AG10803 (cell line): ENCODE measurements at places on chromosomes 12 and 14.

DNA sequence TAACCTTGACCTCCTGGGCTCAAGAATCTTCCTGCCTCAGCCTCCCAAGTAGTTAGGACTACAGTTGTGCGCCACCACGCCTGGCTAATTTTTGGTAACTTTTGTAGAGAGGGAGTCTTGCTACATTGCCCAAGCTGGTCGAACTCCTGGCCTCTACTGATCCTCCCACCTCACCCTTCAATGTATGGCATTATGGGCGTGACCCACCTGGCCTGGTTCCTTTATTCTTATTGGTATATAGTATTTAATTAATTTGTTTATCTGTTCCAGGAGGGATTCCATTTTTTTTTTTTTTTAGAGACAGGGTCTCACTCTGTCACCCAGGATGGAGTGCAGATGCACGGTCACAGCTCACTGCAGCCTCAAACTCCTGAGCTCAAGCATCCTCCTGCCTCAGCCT, 40.9 kb upstream of the EAPP start:
- DNase-seq, result no peak

DNA sequence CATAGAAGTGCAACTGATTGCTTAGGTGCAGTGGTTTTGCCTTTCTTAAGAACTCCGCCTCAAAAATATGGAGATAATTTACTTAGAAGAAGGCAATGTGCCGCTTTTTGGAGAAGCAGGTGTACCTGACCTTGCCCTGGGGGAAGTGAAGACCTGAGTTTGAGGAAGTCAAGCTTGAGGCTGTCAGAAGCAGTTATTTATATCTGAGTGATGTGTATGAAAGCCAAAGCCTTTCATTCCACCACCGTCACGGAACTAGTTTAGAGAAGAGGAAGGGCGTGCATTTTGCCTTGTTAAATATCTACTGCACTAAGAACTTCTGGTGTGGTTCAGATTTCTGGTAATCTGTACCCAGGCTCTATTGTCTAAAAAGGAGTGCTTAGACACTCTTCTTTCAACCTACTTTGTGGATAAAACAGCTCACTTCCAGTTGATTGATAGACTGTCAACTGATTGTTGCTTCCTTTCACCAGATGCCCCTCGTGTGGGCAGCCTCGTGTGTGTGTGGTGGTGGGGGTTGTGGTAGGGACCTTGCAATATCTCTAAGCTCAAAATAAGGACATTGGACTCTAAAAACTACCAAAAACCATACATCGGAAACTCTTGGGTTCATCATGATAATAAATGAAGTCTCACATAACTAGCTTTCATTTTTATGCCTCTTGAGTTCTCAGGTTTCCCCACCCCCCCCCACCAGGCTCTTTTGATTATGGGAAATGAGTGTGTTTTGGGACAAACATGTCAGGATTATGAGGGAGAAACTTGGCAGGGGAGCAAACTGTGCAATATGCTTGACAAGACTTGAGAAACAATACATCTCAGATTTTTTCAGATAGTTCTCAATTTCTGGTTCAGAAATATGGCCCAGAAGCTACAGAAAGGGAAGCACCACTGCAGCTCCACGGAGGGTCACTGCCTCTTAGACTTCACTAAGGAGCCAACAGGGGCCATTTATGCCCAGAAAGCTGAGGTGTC, 78.6 kb downstream of the ARF6 start:
- peak; percentile 59 for DNase-seq

DNA sequence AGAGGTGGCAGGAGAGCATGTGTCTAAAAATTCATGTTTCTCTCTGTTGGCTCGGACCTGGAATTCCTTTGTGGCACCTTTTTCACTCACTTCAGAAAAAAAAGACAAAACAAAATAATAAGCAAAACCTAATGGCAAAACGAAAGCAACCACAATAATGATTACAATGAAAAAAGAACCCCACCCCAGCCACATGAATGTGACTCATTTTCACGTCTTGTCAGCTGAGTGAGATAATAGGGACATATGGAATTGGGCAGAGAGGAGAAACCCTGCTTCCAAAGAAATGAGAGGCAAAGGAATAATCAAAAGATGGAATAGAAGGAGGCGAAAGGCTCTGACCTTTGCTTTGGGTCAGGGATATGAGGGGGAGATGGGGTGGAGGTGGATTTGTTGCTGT, 143.4 kb downstream of the SLC8A3 start:
- peak; percentile 4 for DNase-seq

GRCh38 chr12:53966085-53966384, 6.9 kb upstream of the HOXC11 start:
- no peak for DNase-seq

GRCh38 chr12:30514666-30515065, 181.0 kb downstream of the IPO8 start:
- DNase-seq, result no peak

DNA sequence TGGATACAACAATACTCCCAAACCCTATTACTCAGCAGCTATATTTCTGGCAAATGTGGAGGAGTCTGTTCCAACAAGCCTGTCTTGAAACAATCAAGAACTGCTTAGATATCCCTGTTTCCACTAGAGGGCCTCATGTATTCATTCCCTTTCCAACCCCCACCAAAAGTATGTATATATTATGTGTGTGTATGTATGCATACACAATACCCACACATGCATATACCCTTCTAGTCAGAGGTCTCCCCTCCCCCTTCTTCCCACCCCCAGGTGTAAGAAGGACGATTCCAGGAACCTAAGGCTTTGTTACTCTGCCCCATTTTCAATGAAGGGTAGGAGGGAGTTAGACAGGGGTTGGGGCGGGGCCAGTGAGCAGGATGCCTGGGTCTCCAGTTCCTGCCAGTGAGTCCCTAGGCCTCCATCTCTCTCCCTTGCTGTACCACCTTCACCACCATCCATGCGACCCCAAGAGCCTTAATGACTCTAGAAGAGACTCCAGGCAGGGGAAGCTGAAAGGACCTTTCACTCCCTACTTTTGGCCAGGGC, at the start of gene DGKA:
DGKA (plus strand) TSS at position 392 of the 546 bp plus-strand sequence. CDS start 5,342 bp downstream, outside the sequence.
- peak; percentile 81 for DNase-seq

GRCh38 chr14:54818201-54819133, 84.2 kb downstream of the GCH1 start:
- peak; percentile 77 for DNase-seq

DNA sequence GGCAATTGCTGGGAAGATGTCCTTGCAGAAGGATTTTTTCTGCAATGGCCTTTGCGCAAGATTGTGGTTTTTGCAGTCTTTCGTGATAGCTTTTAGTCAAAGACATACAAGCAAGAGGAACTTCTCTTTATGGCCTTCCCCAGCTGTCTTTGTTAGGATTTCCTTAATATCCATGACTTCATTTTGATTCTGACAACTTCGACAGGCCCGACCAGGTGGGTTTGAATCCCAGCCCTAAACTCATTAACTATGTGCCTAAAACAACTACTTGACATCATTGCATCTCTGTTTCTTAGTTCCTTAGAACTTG, 13.3 kb upstream of the VRK1 start:
- DNase-seq, result peak; percentile 52

DNA sequence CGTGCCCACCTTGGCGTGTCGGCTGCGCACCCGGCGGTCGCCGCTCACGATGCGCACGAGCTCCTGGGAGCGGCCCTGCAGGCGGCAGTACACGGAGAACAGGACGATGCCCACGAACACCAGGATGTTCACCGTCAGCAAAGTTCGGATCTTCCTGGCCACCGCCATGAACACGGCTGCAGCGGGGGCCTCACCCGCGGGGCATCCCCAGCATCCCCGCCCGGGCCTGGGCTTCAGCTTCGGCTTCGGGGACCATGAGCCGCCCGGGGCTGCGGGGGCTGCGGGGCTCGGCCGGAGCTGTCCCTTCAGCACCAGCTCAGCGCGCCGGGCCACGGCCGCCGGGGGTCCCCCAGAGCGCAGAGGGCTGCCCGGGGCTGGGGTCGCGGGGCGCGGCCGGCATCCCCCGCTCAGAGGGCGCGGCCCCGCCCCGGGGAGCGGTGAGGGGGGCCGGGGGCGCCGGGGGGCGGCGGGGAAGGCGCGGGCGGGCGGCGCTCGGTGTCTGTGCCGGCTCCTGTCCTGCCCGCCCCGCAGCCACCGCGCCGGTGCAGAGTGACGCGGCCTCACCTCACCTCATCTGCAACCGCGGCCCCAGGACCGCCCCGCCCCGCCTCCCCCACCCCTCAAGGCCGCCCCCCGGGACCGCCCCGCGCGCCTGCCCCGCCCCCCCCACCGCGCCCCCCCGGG, at the start of gene GALNT9:
GALNT9 (minus strand) TSS at position 554 of the 684 bp plus-strand sequence; CDS start at position 168, 386 bp downstream.
- no peak for DNase-seq

DNA sequence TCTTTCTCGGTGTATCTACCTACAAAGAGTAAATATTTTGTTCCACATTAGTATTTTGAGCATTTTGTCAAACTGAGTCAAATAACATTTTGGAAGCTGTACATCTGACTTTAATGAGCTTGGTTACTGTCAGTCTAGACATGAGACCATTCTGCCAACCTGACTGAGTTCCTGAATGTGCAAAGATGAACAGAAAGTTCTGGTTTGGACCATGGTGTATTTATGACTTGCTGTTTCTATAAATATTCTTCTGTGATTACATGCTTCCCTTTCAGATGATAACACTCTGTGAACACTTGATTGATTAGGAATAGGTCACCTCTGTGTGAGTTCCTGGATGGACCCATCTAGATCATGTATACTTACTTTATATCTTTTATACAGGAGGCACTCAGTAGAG, 827.8 kb downstream of the VRK1 start:
- no peak for DNase-seq

- no peak for DNase-seq
These were observed 176.9 kb downstream of the BTG1 start for GRCh38 chr12:91968777-91969171.

GRCh38 chr12:57240926-57241401, 10.0 kb downstream of the STAC3 start:
- no peak for DNase-seq

DNA sequence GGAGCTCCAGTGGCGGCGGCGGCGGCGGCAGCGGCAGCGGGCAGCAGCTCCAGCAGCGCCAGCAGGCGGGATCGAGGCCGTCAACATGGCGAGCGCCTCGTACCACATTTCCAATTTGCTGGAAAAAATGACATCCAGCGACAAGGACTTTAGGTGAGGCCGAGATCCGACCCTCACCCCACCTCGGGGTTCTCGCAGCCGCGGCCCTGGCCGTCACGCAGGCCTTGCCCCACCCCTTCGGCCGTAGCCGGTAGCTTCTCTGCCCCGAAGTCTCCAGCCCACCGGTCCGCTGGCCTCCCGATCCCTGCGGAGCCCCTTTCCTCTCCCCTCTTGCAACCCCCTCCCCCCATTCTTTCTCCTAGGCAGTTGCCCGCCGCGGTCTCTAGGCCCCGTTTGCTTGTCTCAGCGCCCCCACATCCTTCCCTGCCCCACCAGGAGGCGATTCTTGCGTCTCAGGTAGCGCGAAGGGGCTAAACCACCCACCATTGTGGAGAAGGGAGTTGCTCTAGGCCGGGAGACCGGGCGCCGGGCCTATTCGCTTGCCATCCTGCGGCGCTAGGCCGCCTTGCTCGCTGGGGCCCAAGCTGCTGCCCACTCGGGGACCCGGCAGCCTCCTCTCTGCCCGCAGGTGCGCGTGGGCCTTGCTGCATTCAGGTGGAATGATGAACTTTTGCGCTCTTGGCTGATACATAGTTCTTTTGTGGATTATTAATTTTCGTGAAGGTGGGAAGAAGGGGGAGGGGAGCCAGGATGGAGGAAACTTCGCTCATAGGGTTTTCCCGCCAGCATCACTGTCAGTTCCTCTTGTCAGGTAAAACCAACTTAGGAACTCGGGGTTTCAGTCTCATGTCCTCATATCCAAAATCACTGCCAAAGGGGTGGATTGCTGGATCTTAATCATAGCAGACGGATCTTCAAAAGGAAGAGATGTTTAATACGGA, 745 bp downstream of the CAND1 start:
- DNase-seq, result peak; percentile 24

GRCh38 chr14:91977884-91978283, 30.4 kb upstream of the FBLN5 start:
- no peak for DNase-seq

DNA sequence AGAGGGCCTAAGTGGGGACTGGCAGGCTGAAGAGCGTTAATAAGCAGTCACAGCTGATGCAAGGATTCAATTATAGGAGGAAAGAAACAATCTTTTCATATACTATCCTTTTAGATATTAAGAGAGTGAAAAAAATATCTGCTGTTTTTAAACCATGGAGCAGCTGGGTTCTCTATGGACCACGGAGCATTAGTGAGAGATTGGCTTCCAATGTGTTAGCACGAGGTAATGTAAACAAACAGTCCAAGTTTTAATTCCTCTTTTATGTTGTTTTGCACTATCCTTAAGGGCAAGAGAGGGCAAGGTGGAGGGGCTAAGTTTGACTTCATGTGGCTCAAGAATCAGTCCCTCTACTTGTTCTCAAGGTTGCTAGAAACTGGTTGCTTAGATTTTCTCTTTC, 30.9 kb downstream of the CDKN1B start:
- DNase-seq, result no peak

DNA sequence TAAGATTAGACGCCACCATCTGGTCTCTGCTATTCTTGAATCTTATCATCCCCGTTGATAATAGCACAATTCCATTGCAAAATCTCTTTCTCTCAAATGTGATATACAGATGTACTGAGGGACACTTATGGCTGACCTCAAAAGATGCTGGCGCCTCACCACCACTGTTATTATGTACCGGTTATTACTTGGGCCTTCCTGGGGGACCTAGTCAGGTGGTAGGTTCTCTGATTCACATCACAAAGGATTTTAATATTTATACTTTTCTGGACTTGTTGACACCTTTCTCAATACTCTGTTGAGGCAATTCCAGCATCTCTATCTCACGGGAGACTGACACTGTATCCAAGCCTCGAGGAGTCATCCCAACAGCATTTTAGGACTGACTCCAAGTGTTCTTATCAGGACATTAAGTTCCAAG, 21.3 kb upstream of the FAM234B start:
- no peak for DNase-seq

DNA sequence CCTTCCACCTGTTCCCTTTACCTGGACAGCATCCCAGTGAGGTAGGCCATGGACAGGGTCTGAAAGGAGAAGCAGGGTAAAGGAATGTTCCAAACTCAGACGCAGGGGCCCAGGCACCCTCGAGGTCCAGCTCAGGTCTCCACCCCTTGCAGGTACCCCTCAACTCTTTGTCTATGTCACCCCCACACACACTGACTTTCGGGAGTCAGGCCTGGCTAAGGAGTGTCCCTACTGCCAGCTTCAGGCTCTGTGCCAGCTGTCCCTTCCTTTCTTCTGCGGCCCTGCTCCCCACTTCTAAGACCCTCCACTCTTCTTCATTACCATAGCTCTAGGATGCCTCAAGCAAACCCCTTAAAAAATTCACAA, 13.6 kb downstream of the FAIM2 start:
- no peak for DNase-seq

DNA sequence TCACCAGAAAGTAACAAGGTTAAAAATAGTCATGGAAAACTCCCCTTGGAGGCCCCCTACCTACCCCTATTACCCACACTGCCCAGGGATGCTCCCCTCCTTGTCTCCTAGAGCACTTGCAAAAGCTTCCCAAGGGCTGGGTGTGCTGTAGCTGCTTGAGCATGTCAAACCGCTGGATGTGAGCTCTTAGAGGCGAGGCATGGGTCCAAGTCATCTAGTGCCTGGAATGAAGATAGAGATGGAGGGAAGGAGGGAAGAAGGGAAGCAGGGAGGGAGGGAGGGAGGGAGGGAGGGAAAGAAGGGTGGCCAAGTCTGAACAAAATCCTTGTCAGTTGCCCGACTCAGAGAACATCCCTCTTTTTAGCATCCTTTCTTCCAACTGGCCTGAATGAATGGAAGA, 43.1 kb downstream of the LTBP2 start:
- DNase-seq, result peak; percentile 69

- peak; percentile 69 for DNase-seq
These were observed 9.4 kb downstream of the LHX5 start for GRCh38 chr12:113462117-113462774.
